ENCODE measurements at places on chromosomes 2 and 18.

DNA sequence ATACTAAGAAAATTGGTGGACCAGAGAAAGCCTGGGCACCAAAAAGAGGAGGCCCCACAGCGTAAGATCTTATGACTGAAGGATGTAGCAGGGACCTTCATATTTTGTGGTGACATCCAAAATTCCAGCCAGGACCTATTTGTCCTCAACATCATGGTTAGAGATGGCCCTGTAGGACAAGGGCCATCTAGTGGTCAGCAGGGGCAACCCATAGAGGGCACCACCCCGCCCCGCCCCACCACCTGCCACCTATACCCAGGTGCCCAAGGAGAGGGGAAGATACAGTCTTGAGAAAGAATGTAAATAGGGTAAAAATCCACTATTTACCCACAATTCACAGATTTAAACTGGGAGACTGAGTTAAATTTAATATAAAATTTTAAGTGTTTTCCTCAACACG is 59.6 kb upstream of the TMEM163 start:
- no peak for DNase-seq

GRCh38 chr2:167706800-167707199 is 540.6 kb downstream of the STK39 start:
- DNase-seq, result no peak

- no peak for DNase-seq
Observed at GRCh38 chr2:109324861-109325260, 195.9 kb downstream of the SH3RF3 start.

- DNase-seq, result no peak
Observed at GRCh38 chr2:109378682-109379081, 235.1 kb downstream of the SEPTIN10 start.

GRCh38 chr2:192016265-192016664 is 169.4 kb upstream of the CAVIN2 start:
- no peak for DNase-seq

- DNase-seq, result no peak
Observed at GRCh38 chr2:67268797-67269196, 128.3 kb upstream of the ETAA1 start.

GRCh38 chr2:126912201-126912600 is 13.5 kb downstream of the TEX51 start:
- DNase-seq, result no peak
